ENCODE measurements at places on chromosomes 13 and 19. TPM values are rescaled to one million over a fixed set of nuclear protein-coding genes. Genes with fewer than 3 reads are reported as not detected.

Gene IL4I1
- not detected for polyA plus RNA-seq

Gene CD33
- polyA plus RNA-seq = not detected

GRCh38 chr13:41384749-41385503 lies 72.4 kb upstream of the RGCC start:
- peak; percentile 31 for DNase-seq

- DNase-seq = no peak
These were observed 524.5 kb downstream of the GPC6 start for GRCh38 chr13:93751117-93751516.

Gene DOHH
- polyA plus RNA-seq = 15.1 TPM

DNA sequence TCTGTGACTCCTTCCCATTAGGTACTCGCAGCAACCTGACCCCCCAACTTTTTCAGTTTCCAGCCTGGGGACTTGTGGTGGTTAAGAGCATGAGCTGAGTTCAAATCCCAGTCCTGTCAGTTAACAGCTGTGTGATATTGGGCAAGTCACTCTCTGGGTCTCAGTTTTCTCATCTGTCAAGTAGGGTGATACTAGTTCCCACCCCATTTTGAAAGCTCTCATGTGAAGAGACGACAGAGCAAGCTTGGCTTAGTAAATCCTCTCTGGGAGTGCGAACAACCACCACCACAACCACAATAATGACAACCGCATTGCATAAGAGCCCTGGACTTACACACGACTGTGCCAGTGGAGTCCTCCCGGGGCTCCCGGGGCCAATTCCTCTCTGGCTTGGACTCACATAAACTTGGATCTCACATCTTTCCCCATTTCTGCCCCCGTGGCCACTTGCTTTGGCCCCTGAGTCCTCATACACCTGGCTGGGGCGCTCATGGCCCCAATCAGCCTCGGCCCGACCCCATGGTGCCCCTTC lies 454 bp downstream of the BLVRB start:
- DNase-seq = peak; percentile 90

Gene ZNF772
- 11.3 TPM for polyA plus RNA-seq

Gene TMEM38A
- 41.1 TPM for polyA plus RNA-seq

DNA sequence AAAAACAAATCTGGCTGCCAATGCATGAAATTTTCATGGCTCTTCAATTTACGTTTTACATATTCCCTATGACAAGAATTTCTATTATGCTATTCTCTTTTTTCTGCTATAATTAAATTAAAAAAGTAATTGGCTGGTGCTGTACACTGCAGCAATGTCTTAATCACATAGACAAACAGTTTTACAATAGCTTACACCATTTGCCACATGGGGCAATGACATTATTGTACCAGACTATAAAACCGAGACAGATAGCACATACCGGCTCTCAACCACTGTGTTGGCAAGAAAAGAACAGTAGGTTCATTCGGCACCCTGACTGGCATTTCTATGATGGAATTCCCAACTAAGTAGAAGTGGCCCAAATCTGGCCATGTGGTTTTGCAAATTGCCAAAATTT lies 67.7 kb downstream of the DACH1 start:
- DNase-seq = no peak

DNA sequence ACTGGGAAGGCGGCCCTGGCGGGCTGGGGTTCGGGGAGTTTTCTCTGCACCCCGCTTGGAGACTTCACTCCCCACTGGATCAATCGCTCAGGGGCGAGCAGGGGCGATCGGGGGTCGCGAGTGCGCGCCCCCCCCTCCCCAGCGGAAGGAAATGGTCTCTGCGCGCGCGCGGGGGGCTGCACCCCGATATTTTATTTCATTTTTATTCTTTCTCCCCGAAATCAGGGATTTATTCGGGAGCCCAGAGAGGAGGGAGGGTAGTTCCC lies 421 bp downstream of the ARID3A start:
- no peak for DNase-seq

GRCh38 chr19:16013181-16013850 lies 63.0 kb upstream of the TPM4 start:
- no peak for DNase-seq

Gene DENND1C
- 10.4 TPM for polyA plus RNA-seq

All from cardiac muscle cell (in vitro differentiated cells and primary cell).